ENCODE measurements at places on chromosomes 2 and 18.

- DNase-seq: peak; percentile 16
Measured at GRCh38 chr2:136487421-136487820, 277.9 kb upstream of the THSD7B start.

GRCh38 chr2:11998626-11999378 lies 252.4 kb downstream of the LPIN1 start:
- DNase-seq: no peak

- no peak for DNase-seq
Measured at GRCh38 chr2:46520130-46520711, 40.9 kb downstream of the TMEM247 start.

DNA sequence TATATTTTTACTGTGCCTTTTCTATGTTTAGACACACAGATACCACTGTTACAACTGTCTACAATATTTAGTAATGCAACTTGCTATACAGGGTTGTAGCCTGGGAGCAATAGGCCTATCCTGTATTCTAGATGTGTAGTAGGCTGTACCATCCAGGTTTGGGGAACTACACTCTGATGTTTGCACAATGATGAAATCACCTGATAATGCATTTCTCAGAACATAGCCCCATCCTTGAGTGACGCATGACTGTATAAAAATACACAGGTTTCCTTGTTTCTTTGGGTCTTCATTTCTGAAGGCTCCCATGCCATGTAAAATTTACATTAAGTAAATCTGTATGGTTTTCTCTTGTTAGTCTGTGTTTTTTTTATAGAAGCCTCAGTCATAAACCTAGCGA lies 270.9 kb upstream of the SKOR2 start:
- no peak for DNase-seq

DNA sequence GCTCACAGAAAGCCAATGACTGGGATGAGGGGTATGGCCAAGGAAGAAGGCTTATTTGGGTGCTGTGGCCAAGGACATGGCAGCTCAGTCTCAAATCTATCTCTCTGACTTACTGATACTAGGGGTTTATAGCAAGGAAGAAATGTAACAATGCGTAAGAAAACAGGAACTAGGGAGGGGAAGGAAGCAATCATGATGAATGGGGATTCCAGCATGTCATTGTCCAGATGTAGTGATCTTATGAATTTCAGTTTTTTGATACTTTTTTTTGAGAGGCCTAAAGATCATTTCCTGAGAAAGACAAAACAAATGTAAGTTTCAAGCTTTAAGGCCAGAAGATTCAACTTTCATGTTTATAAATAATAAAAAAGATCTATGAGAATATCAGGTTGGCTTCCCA lies 298.6 kb upstream of the FAM98A start:
- DNase-seq: no peak

- no peak for DNase-seq
Measured at GRCh38 chr2:31923662-31924061, 87.1 kb downstream of the MEMO1 start.

DNA sequence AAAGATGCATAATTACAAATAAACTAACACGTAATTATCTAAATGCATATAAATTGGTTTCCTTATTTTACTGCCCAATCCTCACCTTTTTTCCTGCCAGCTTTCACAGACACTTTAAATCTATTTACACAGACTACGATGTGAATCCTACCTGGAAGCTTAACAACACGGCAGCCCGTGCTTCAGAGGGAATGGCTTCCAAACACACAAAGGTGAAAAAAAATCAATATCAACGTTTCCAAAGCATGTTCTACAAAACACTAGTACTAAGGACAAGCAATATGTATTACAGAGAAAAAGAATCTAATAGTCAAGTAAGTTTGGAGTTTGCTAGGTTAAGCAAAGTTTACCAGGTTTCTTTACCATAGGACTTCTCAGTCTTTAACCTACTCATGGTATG lies 4.4 kb downstream of the MAP4K3 start:
- no peak for DNase-seq

GRCh38 chr2:205343103-205343502 lies 339.2 kb upstream of the NRP2 start:
- DNase-seq: no peak

DNA sequence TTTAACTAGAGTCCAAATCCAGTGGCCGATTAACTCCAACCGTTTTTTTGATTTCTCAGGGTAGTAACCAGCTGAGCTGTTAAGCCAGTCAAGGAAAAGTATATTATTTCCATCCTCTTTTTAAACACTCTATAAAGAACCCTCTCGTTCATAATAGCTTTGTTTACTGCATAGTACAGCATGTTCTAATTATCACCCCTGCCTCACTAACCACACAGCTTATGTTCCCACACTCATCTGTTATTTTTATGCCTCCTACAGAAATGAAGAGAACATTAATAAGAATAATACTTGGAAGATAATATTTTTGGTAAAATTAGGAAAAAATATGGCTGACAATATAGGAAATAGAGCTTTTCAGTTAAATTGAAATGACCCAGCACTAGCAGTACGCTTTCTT lies 2132.8 kb upstream of the CELF4 start:
- DNase-seq: no peak
